Osteocyte (in vitro differentiated cells): ENCODE measurements at places on chromosomes 12 and 14. TPM values are rescaled to one million over a fixed set of nuclear protein-coding genes. Genes with fewer than 3 reads are reported as not detected.

The FOXG1 gene
- not detected in 2 replicates for total RNA-seq

The CPM gene
- total RNA-seq, result 0.21 and 1.0 TPM in 2 replicates

The DEGS2 gene
- total RNA-seq, result 0.19 and 0.21 TPM in 2 replicates

DNA sequence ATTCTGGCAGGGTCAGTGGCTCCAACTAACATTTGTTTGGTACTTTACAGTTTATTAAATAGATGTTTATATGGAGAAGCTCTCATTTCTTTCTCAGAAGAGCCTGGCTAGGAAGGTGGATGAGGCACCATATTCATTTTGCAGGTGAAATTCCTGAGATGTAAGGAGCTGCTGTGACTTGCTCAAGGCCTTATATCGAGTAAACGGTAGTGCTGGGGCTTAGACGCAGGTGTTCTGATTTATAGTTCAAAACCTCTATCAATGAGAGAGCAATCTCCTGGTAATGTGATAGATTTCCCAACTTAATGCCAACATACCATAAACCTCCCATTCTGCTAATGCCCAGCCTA, 42.3 kb downstream of the DAD1 start:
- H3K27ac ChIP-seq, result peak overlapping the region; percentile 94
- H3K4me1 ChIP-seq, result peaks cover 63% of the 10 kb centered on the region
- H3K4me3 ChIP-seq, result no peak overlapping the region
- no peaks in the 10 kb centered on the region for H3K27me3 ChIP-seq
- DNase-seq, result no peak
